Anterior cingulate cortex (tissue), 58 donors: ENCODE measurements at places on chromosomes 6 and 20.

- DNase-seq: no peak
Observed at GRCh38 chr6:150590446-150590845, 9.2 kb upstream of the PLEKHG1 start.

DNA sequence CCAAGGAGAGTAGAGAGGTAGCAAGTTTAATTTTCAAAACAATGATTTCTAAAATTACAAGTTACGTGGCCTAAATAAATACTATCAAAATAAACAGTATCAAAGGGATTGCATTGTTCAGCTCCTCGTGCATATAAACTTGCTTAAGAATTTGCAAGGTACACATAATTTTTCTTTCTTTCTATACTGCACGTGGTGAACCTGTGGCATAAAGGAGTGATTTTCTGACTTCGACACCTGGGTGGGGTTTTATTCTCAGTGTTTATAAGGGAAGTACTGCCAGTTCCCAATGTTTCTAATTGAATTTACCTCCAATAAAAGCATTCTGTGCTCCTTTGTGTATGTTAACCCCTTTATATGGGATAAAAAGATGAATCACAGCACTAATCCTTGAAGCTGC lies 50.1 kb upstream of the C20orf144 start:
- no peak for DNase-seq

GRCh38 chr6:75220357-75220756 lies 14.5 kb upstream of the COL12A1 start:
- no peak for DNase-seq

- no peak for DNase-seq
Observed at GRCh38 chr6:88251301-88251700, 85.2 kb upstream of the CNR1 start.

- no peak for DNase-seq
Observed at GRCh38 chr20:11936157-11936556, 18.5 kb downstream of the BTBD3 start.

GRCh38 chr6:50543666-50544065 lies 169.7 kb upstream of the TFAP2D start:
- no peak for DNase-seq

- DNase-seq: no peak
Observed at GRCh38 chr6:56957856-56958255, 2.9 kb downstream of the BEND6 start.

- no peak for DNase-seq
Observed at GRCh38 chr20:22402550-22402949, 181.8 kb downstream of the FOXA2 start.

DNA sequence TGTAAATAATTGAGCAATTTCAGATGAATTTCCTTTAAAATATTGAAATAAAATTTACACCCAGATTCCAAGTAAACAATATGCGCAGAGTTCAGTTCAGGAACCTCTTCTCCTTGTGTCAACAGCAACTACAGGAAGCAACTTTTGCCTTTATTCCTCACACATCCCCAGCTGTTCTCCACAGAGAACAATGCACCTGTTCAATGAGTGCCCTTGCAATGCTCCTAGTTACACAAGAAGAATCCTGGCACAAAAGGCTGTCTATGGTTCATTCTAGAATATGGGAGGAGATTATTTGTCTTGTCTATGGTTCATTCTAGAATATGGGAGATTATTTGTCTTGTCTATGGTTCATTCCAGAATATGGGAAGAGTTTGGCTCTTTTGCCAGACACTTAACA lies 454.9 kb downstream of the BTBD3 start:
- no peak for DNase-seq

DNA sequence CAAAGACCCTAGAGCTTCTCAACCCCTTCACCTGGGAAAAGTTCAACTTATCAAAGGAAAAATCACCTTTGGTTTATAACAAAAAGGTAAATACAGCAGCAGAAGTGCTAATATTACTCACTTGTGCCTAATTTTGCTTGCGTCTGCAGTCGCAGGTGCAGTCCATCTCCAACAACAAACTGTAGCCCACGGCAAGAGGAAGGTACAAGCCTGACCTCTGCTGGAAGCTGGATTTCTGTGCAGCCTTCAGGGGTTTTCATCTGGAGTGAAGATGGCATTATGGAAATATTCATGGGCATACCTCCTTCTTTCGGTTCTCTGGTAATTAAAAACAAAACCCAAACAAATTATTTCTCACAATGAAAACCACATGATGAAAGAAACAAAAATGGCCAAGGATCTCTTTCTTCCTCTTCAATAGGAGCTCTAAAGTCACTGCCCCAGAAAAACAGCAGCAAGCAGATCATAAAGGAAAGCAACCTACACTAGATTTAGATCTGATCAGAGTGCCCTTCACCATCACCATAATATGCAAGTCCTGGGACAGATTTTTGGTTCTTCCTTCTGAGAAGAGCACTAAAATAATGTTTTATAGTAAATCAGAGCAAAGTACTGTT lies 7.8 kb downstream of the UBE3D start:
- DNase-seq: no peak
